ENCODE measurements at places on chromosomes 16 and 17.

GRCh38 chr16:57686577-57686976 lies 8.0 kb upstream of the DRC7 start:
- peak; percentile 6 for DNase-seq

GRCh38 chr17:81464586-81464985 lies 48.0 kb downstream of the ACTG1 start:
- no peak for DNase-seq

DNA sequence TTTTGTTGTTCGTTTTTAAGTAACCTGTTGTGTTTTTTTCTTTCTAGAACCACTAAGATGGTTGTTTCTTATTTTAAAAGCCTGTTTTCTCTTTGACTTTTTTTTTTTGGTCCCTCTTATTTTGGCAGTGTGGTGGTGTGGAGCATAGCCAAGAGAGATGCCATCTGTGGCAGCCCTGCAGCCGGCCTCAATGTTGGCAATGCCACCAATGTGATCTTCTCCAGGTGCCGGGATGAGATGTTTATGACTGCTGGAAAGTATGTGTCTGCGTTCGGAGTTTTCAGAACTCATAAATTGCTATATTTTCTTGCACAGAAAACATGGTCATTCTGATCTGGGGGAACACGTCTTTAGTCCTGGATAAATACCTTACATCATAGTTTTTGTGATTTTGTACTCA lies 17.6 kb downstream of the CFAP52 start:
- DNase-seq, result no peak

DNA sequence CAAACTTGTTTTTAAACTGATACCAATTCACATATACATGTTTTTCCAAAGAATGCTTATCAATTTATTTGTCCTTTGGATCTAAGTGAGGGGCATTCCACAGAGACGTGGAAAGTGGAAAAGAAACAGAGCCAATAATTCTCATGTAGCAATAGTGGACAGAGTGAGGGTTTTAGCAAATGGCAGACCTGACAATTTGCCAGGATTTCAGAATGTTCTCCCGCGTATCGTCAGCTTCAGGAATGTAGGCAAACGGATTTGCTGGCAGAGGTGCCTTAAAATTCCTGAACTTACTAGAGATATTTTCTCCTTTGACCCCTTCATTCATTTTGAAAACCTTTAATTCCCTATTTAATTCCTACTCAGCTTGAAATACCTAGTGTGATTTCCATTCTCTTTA lies 193.4 kb upstream of the CPHXL start:
- no peak for DNase-seq

- DNase-seq, result no peak
Measured at GRCh38 chr17:81895400-81895799, 3.9 kb downstream of the ANAPC11 start.

GRCh38 chr16:53135329-53135728 lies 80.5 kb downstream of the CHD9 start:
- no peak for DNase-seq

- DNase-seq, result no peak
Measured at GRCh38 chr17:70558821-70559220, 389.5 kb downstream of the KCNJ2 start.

DNA sequence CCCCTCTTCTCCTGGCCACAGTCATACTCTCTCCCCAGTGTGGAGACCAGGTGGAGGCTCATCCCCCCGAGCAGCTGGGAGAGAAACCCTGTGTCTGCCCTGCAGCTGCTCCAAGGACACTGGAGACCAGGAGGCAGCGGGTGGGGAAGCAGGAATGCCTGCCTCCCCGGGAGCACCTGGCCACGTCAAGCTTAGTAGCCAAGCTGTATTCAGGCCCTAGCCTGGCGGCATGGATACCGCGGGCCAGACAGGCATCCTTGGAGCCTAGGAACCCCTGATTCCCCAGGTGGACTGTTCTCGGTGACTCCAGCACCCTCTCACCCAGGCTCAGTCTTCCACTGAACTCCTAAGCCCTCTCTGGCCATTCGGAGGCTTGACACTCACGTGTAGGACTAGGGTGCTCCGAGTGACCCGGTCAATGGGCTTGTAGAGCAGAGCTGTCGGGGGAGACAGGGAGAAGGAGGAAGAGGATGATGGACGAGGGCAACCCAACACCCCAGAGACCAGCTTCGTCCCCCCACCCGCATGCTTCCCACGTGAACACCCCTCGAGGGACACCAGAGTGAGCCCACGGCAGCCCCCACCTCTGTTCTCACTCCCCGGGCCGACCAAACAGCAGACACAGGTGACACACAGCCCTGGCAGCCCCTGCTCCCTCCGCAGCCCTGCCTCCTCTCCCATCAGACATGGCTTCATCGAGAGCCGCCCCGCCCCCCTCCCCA lies 76.5 kb downstream of the TIMM22 start:
- DNase-seq, result no peak

- no peak for DNase-seq
Measured at GRCh38 chr17:11140043-11140442, 101.0 kb upstream of the SHISA6 start.

- DNase-seq, result no peak
Measured at GRCh38 chr17:31798205-31798724, 60.8 kb downstream of the COPRS start.

GRCh38 chr17:78459696-78460095 lies 81.2 kb downstream of the PGS1 start:
- DNase-seq, result no peak

DNA sequence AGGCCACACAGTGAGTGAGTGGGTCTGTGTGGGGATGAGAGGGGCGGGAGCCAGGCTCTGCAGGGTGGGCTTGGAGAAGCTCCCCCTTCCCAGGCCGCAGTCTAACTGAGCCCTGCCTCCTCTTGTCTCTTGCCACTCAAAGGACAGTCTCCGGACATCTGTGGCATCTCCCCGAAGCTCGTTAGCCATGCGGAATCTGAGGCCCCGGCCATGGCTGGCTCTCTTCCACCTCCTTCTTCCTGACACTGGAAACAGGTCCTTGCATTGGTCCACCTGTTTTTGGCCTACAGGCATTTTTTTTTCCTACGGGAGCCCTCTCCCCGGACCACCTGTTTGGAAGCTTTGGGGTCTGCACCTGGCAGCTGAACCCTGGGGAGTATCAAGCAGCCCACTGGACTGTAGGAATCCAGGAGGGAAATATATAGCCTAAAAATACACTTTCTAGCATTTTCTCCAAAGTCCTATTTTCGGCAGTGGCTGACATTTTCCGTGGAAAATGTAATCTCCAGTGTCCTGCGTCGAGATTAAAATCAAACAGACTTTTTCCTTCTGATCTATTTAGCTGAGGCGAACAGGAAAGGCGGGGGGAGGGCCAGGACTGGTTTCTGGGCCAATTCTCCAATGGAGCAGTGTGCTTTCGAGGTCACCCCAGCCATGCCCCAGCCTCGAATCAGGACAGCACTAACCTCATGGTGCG lies 9.1 kb downstream of the ATP2A3 start:
- no peak for DNase-seq

DNA sequence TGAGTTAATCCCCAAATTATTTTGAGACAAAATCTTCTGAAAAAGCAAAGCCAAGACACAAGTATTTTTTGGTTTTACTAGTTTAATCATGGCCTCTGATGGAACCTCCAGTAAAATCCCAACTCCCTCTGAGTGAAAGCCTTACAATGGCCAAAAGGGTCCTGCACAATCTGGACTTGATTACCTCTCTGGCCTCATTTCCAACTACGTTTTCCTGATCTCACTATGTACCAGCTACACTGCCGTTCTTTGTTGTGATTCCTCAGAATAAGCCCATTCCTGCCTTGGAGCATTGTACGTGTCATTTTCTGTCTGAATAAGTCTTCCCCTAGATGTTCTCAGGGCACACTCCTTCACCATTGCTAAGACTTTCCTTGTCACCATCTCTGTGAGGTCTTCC lies 37.3 kb downstream of the SPOP start:
- no peak for DNase-seq

DNA sequence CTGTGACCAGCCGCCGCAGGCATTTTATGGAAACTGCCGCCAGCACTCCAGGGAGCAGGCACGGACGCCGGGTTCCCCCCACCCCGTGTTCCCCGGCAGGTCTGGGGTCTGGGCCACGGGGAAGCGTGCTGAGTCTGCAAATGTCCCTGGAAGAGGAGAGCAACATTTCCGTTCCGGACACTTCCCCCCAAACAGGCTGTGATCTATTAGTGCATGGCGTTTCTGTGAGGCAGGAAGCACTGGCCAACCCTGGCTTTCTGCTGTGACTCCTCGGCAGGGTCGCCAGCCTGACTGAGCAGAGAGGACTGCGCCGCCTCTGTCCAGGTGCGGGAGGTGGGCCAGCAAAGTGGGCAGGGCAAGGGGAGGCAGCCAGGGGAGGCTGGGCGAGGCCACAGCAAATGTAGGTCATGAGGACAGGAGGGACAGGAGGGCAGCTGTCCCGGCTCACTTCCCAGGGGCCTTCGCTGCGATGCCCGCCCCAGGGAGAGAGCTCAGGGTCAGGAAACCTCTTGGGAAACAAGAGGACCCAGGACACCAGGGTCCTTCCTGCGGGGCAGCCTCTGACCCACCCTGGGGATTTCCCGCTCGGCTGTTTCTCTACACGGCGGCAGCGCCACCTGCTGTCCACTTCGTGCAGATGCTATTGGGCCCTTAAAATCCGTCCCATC lies 9.5 kb downstream of the FOXF1 start:
- peak; percentile 83 for DNase-seq

GRCh38 chr17:27495460-27495859 lies 39.2 kb downstream of the KSR1 start:
- no peak for DNase-seq

DNA sequence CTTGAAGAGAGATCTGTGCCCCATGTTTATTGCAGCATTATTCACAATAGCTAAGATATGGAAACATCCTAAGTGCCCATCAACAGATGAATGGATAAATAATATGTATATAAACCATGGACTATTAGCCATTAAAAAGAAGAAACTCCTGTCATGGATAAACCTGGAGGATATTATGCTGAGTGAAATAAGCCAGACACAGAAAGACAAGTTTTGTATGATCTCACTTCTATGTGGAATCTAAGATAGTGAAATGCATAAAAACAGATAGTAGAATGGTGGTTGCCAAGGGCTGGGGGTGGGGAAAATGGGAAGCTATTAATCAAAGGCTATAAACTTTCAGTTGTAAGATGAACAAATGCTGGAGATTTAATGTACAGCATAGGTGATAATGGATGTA lies 19.9 kb upstream of the HEATR6 start:
- DNase-seq, result no peak

DNA sequence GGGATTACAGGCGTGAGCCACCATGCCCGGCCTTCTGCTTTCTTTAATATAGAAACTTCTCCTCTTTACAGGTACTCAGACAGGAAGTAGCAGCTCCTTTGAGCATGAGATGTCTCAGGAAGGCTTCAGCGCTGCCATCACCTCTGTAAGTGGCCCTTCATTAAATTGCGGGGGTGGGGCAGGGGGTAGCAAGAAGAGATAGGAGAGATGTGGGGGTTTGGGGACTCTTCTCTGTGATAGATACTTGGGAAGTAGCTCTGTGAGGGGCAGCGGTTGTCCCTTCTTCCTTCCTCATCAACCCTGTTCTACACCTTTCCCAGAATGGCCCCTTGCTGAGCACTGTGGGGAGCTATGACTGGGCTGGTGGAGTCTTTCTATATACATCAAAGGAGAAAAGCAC lies 16.8 kb downstream of the ITGAM start:
- DNase-seq, result no peak

DNA sequence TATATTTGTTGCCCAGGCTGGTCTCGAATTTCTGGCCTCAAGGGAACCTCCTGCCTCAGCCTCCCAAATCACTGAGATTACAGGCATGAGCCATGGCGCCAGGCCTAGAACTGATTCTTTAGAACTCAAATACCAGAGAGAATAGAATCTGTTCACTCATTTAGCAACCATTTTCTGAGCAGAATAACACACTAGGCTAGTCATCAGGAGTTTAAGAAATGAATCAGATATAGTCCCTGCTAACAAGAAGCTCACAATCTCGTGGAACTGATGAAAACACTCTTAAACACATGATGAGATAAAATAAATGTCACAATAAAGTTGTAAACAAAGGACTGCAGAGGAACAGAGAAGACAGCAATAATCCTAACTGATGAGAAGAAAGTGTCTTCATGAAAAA lies 55.8 kb upstream of the ADCY9 start:
- no peak for DNase-seq

- no peak for DNase-seq
Measured at GRCh38 chr17:30393491-30393890, 14.8 kb downstream of the CPD start.

DNA sequence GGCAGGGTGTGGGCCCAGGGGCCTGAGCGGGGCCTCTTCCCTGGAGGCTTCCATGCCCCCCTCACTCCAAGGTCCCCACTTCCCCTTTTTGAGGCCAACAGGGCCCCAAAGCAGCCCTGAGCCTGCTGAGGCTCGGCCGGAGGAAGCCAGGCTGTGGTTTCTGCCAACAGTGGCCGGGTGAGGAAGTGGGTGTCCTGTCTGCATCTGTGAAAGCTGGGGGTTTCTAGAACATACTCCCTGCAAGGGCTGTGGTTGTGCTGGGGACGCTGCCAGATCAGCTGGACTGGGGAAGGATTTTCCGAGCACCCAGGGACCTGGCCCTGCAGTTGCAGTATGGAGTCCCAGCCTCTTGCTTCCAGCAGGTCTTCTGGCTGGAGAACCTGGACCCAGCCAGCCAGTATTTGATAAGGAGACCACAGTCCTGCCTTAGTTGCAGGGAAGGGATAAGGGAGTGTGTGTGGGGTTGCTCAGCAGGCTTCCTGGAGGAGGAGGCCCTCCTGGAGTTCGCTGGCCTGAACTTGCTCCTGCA lies 15.7 kb downstream of the ADCY7 start:
- DNase-seq, result no peak

DNA sequence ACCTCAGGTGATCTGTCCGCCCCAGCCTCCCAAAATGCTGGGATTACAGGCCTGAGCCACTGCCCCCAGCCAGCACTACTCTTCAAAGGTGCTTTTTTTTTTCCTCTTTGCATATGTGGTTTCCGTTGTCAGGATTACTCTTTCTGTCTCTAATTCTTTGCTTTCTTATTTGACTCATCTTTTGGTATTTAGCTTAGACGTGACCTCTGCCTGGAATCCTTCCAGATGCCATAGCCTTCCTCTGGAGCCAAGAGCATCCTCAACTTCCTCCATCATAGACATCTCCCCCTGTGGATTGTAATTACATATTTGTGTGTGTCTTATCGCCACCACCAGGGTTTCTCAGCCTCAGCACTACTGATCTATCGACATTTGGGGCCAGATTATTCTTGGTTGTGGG lies 84.4 kb upstream of the XYLT1 start:
- no peak for DNase-seq

All from iPS-NIHi11 (cell line).